Cortex of kidney (tissue), 1 donor: ENCODE measurements at places on chromosomes 3 and 15.

GRCh38 chr3:10935028-10935427, 57.5 kb upstream of the SLC6A1 start:
- DNase-seq, result no peak

DNA sequence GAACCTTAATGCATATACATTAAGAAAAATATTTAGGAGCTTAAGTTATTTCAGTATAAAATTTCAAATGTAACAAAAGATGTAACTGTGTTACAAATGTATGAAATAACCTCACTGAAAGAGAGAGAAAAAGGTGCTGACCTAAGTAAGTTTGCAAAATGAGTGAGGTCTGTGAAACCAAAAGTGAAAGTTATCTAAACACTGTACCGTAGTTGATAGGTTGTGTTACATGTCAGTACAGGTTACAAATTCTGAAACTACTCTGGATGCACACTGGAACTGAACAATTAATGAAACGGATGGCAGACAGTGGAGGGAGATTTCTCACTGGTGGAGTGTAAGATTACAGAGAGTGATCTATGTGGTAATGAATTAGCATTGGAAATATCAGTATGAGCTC, 420.7 kb downstream of the ZNF385D start:
- DNase-seq, result no peak

GRCh38 chr15:82105451-82106215, 59.8 kb upstream of the MEX3B start:
- DNase-seq, result no peak

- no peak for DNase-seq
Observed at GRCh38 chr3:157520485-157521150, 17.4 kb upstream of the VEPH1 start.

- no peak for DNase-seq
Observed at GRCh38 chr15:44035781-44036699, 159.0 kb downstream of the FRMD5 start.

- no peak for DNase-seq
Observed at GRCh38 chr15:38187630-38188313, 64.9 kb upstream of the SPRED1 start.

GRCh38 chr15:32990071-32990470, 204.4 kb downstream of the FMN1 start:
- DNase-seq, result no peak

- no peak for DNase-seq
Observed at GRCh38 chr3:46849045-46849631, 14.1 kb downstream of the MYL3 start.

DNA sequence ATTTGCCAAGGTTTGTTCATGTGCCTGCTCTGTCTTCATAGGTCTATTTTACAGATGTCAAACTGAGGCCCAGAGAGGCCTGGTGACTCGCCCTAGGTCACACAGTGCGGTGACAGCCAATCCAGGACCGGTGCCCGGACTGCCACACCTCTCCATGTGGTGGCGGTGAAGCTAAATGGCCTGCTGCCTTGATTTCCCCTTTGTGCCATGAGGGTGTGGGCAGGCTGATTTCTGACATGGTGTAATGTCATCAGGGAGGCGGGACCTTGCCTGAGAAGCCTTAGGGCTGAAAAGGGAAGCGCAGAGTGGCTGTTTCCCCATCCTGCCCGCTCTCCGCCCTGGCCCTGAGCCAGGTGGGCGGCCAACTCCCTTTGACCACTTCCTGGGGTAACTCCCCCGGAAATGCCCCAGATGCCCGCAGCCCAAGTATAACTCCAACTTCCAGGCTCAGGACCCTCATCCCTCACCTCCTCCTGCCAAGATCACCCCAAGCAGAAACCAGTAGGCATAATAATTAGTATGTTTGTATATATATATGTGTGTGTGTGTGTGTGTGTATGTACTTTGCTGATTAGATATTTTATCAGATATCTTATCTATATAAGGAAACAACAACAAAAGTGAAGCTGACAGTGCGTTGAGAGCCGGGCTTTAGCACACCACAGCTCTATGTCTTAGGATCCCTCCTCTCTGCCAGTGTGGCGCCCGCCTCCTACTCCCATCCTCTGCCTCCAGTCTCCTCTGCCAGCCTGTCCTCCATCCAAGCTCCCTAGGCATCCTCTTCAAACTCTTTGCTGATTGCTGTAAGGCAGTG, 63.9 kb downstream of the IQSEC1 start:
- DNase-seq, result no peak
